Spinal cord (tissue), 10 donors: ENCODE measurements at places on chromosomes 2 and 18. TPM values are rescaled to one million over a fixed set of nuclear protein-coding genes. Genes with fewer than 3 reads are reported as not detected.

KIAA2012 gene
- total RNA-seq, result 5.7 TPM

TMEM37 gene
- 0.69 TPM for total RNA-seq

RAB17 gene
- total RNA-seq, result 1.1 TPM

SCYGR4 gene
- not detected for total RNA-seq

ACVR1C gene
- 1.9 TPM for total RNA-seq

DLX2 gene
- total RNA-seq, result 0.28 TPM

DCC gene
- total RNA-seq, result 16.6 TPM

DNA sequence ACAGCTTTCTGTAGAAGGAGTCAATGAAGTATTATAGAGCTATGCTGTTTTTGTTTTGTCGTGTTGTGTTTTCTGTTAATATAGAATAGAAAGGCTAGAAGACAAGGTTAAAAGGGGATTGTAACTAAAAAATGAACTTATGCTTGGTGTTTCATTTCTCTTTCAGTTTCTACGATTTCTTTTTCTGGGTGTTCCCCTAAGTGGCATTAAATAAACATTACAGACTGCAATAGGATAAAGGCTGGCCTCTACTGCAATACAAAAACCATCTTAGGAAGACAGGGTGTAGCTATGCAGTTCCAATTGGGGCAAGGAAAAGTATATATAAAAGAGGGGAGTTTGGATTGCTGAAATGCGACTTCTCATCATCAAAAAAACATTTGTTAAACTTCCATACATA, 1609.7 kb upstream of the ACVR2A start:
- DNase-seq, result no peak

DNA sequence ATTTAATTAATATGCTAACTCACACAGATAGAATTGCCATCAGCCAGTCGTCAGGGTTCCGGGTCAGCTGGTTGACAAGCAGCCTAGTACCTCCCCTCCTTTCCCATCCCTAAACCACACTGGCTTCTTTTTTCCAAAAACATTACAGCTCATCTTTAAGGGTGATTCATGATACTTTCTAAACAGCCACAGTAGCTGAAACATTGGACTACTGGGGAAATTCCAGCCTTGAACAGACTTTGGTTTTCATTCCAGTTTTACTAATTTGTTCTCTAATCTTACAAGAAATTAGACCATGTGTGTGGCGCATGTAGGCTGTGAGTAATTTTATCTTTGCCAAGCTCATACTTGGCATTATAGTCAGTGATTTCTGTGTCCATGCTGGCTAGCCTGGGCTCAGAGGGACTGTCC, 110.8 kb downstream of the FMNL2 start:
- no peak for DNase-seq

DNA sequence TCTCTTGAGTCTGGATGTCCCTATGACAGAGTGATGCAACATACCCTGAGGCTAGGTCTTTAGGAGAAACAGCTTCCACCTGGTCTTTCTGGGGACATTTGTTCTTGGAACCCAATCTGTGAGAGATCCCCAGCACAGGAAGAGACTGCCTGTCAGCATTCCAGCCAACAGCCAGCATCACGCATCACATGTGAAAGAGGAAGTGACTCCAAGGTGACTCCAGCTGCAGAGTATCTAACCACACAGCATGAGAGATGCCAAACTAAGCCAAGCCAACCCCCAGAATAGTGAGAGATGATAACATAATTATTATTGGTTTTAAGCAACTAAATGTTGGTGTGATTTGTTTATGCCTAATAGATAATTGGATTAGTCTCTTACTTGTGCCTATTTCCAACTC, 35.7 kb downstream of the C18orf63 start:
- DNase-seq, result no peak

- no peak for DNase-seq
These were observed 562.9 kb downstream of the PIK3C3 start for GRCh38 chr18:42517896-42518295.

- peak; percentile 93 for DNase-seq
These were observed 14.3 kb upstream of the STAM2 start for GRCh38 chr2:152189622-152190495.

GRCh38 chr2:67835266-67835665, 227.5 kb downstream of the C1D start:
- DNase-seq, result no peak

- DNase-seq, result no peak
These were observed 118.6 kb downstream of the PTGR3 start for GRCh38 chr18:75090336-75090735.

DNA sequence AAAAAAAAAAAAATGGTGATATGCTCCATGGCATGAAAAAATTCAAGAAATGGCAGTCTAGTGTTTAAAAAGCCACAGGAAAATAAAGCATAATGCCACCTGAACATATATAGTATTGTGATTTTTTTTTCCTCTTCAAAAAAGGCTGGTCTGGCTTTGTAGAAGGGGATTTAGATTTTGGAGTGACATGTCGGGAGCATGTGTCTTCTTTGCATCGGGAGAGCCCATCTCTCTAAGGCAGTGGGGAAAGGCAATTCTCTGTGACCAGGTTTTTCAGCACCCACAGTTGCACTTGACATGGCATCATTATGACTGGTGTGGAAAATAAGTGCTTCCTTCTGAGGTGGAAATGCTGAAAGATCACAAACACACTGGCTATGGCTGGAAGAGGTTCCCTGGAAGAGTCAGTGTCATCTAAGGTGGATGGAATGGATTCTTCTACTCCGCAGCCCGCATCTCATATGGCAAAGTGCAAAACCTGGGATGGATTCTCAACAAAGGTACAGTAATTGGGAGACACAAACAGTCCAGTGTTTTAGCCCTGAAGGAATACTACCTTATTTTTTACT, 172.5 kb downstream of the AGAP1 start:
- DNase-seq, result peak; percentile 99

DNA sequence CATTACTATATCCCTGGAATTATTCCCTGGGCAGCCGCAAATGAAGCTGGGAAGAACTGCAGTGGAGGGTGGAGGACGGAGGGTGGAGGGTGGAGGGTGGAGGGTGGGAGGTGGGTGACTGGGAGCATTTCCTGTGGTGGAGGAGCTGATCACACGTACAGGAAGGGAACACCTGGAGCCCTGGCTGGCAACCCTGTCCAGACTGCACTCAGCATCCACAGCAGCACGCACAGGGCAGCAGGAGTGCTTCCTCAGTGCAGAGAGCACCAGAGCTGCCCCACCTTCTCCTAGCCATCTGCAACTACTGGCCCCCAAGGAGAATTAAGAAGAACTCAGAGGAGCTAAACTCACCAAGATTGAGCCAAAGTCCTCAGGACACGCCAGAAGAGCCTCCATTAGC, 249.9 kb downstream of the EIPR1 start:
- no peak for DNase-seq

GRCh38 chr2:67858886-67859285, 203.9 kb downstream of the C1D start:
- no peak for DNase-seq

GRCh38 chr2:70553584-70554337, at the start of gene TGFA:
TSS of gene TGFA (minus strand) at chr2:70553826. CDS start at chr2:70553767, 59 bp downstream.
- DNase-seq, result no peak

DNA sequence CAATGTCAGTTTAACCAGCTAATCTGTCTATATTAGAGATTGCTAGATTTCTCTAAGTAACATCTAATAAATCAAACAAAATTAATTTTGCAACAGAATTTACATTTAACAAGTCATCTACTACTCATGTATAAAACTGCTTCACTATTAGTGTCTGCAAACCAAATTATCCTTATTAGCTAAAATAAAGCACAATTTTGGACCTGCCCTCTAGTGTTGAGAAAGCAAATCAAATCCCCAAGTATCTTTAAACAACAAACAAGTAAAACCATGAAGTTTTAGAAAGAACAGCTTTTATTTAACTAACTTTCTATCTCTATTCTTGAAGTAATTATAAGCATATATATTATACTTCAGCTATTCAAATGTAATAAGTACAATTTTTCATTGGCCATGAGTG, 113.1 kb upstream of the SP3 start:
- DNase-seq, result no peak

DNA sequence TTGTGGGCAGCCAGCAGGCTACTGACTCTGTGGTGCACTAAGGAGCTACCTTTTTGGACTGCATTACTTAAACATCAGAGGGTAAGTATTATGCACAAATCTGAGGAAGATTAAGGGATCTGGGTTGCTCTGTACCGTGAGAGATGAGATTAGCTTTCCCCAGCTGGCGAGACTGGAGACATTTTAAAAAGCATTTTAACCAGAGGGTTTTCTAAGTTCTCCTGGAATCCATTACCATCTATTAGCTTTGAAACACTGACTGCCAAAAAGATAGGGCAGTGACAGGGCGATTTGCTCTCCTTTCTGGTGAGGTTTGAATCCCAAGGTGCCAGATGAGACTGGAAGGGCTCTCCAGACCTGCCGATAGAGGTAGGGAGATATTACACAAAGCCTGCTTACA, 63.2 kb downstream of the LYPD6 start:
- no peak for DNase-seq

DNA sequence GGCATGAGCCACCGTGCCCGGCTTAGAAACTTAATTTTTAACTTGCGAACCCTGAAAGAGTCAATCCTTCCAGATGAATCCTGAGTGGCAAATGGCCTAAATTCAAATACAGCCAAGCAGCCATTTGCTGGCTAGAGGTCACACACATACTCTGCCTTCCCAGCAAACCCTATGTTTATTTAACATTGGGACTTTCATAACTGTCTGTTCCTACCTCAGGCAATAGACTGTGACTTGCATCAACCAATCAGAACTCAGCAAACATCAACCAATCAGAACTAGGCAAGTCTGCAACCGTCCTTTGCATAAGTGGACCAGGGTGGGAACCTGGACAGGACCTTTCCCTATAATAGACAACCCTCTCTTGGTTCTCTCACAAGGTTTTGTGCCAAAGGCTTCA, 127.5 kb downstream of the DTNB start:
- no peak for DNase-seq
